ENCODE measurements at places on chromosomes 4 and X.

DNA sequence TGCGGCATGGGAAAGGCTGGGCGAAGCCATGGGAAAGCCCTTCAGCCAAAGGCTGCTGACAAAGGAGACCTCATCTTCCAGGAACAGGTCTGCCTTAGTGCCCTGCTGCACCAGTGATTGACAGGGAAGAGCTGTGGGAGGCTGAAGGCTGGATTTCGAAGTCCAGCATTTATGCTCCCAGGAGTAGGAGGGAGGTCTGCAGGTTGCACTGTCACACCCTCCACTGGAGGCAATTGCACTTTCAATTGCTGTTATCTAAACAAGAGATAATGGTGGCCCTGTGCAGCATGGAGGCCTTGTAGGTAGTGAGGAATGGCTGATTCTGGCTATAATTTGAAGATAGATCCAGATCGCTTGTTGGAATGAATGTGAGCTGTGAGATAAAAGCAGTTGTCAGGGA lies 43.7 kb downstream of the FAM114A1 start:
- no peak for DNase-seq

DNA sequence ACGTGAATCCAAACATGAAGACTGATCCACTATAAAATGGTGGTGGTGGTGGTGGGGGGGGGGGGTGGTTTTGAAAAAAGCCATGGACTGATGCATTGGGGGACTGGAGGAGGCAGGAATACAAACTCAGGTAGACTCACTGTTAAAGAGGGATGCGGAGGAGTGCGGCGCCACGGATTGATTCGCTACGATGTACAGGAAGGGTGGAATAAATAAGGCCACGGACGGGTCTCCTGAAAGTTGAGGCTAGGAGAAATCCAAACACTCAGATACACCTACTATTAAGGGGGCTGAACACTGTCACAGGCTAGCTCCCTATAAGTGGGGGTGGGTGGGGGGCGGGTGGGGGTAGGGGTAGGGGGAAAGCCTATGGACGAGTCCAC lies 591 bp downstream of the ELK1 start:
- no peak for DNase-seq

- DNase-seq: peak; percentile 48
Observed at GRCh38 chr4:145936142-145936996, 2.3 kb downstream of the ZNF827 start.

GRCh38 chr4:73870260-73870659 lies 1.1 kb downstream of the CXCL1 start:
- no peak for DNase-seq

GRCh38 chr4:38072578-38072977 lies 112.4 kb downstream of the PTTG2 start:
- DNase-seq: no peak

GRCh38 chrX:81261576-81261975 lies 59.7 kb downstream of the SH3BGRL start:
- DNase-seq: no peak

DNA sequence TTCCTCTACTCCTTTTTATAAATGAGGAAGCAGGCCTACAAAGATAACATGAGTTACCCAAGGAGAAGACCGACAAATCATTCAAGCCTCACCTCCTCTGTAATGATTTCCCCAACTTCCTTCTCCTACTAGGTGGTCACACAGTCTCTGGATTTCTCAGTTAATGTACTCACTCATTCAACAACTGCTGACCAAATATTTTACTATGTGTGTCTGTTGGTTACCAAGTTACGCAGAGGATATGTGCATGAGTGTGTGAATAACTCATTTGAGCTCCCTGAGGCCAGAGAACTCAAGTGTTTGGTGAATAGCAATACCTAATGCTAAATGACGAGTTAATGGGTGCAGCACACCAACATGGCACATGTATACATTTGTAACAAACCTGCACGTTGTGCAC lies 10.4 kb downstream of the CASK start:
- DNase-seq: no peak

DNA sequence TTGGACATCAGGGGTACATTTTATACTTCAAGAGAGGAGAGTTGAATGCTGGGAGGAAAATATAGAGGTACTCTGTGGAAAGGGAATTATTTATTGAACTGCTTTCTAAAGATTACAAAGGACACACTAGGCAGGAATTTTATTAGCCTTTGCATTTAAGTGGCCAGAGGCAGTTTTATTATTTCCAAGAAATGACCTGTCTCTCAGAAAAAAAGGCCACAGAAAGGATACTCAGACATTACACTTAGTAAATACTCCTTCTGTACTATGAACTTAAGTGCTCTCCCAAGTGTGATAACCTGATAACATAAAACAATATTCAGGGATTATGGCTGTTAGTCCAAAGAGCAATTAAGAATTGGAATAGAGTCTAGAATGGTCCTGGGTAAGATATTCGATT lies 7.5 kb downstream of the LRRC66 start:
- no peak for DNase-seq

DNA sequence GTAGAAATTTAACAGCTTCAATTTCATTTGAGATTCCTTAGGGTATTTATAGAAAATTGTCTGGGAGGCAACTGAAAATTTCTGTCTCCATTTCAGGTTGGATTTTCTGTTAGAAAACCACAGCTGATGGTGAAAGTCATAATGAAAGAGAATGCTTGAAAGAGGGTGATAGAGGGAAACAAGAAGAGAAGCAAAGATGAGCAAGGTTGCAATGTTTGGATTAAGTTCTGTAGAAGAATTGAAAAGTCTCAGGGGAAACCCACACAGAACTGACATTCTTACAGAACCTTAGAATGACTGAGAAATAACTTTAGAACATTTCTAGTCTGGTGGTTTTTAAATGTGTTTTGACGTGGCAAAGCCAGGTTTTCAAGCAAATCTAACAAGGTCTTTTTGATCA lies 14.7 kb downstream of the GBA3 start:
- no peak for DNase-seq

GRCh38 chr4:129322920-129323319 lies 227.0 kb downstream of the C4orf33 start:
- DNase-seq: no peak

DNA sequence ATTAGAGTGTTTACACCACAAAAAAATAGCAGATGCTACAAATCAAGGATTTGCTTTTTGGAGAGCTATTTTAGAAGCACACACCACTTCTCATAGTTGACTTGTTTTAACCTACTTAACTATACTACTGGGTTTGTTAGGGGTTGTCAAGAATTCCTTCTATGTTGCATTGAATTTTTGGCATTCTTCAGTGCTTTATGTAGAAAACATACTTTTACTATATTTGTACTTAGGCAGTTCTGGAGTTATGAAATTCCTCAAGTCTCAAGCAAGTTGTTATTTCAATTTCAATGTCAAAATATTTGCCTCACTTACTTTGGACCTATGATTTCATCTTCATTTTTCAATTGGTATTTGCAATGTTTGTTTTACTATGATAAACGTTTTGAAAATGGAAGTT lies 449.6 kb downstream of the GLUD2 start:
- no peak for DNase-seq

DNA sequence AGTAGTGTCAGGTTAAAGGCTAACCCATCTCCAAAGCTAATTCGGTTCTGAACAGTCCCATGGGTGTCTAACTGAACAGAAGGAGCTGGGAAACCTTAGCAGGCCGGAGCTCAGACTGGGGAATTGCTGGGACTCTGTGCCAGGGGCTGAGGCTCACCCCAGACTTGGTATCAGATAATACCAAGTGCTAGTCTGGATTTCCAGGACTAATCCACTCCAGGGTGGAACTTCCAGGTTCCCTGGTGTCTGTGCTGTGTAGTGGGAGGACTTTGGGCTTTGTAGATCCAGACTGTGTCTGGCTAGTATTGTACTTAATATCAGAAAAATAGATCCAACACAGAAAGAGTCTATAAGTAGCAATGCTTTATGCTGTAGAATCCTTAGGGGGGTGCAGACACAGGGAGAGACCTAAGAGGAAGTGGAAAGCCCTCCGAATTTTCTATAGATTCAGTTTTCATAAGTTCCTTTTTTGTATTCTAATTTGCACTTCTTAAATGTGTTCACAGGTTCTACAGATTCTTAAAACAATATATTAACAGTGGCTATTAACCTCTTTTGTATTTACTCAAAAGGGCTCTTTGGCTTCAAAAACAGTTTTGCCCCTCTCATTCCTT lies 4.1 kb downstream of the ZNF827 start:
- DNase-seq: no peak

DNA sequence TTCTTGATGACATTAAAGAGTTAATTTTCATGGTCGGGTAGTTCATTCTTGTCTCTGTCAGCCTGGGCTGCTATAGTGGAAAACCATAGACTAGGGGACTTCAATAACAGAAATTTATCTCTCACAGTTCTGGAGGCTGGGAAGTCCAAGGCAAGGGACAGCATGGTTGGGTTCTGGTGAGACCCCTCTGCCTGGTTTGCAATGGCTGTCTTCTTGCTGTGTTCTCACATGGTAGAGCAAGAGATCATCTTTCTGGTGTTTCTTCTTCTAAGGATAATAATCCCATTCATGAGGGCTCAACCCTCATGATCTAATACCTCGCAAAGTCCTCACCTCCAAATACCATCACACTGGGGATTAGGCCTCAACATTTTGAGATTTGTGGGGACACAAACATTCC lies 50.1 kb downstream of the RHOH start:
- DNase-seq: no peak

DNA sequence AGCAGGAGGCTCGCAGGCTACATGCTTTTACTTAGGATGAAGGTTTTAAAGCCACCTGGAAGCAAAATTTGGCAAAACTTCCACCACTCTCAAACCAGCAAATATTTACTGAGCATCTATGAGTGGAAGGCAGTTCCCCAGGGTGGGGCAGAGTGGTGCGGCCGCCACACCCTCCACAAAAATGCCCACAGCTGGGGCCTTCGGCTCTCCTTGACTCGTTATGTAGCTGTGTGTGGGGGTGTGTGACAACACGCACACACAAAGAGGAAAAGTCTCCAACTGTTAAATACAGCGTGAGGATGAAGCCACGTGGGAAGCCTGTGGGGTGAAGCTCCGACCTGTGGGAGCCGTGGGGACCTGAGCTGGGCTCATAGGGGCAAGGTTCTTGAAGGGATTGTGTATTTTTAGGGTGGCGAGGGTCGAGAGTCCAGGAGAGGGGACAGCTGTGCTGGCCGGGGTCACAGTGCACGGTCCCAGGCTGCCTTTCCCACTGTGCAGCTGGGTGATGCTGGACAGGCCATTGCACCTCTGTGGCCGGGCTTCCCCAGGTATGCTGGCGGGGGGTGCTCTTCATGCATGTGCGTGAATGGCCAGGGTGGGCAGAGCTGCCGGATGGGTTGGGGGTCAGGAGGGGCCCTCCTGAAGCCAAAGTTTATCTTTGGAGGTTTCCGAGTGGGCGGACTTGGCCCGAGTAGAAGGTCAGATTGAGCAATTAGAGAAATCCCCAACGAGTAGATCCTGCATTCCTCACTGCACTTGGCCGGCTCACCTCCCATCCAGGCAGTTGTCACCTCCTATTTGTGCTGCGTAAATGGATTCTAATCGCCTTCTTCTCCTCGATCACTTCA lies 25.4 kb downstream of the SORCS2 start:
- DNase-seq: no peak

GRCh38 chr4:110091434-110092140 lies 106.8 kb downstream of the ELOVL6 start:
- no peak for DNase-seq

- no peak for DNase-seq
Observed at GRCh38 chrX:48649102-48649501, 34.5 kb upstream of the WAS start.

Data from stimulated activated CD4-positive, alpha-beta T cell treated with anti-CD3 and anti-CD28 coated beads, Interleukin-1b, Interleukin-23, amount 100 ng/mL, for 4 hours (primary cell).